ENCODE measurements at places on chromosomes 7 and 10. TPM values are rescaled to one million over a fixed set of nuclear protein-coding genes. Genes with fewer than 3 reads are reported as not detected.

GRCh38 chr10:33070101-33070500 is 112.1 kb upstream of the ITGB1 start:
- DNase-seq = no peak

DNA sequence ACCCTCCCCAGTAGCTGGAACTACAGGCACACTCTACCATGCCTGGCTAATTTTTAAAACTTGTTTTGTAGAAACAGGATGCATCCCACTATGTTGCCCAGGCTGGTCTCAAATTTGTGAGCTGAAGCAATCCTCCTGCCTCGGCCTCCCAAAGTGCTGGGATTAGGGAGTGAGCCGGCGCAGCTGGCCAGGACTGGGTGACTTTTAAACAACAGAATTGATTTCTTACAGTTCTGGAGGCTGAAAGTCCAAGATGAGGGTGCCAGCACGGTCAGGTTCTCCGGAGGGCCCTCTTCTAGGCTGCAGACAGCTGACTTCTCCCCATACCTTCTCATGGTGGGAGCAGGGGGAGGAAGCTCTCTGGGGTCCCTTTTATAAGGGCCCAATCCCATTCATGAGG is 75.2 kb upstream of the CHST15 start:
- no peak for DNase-seq

DNA sequence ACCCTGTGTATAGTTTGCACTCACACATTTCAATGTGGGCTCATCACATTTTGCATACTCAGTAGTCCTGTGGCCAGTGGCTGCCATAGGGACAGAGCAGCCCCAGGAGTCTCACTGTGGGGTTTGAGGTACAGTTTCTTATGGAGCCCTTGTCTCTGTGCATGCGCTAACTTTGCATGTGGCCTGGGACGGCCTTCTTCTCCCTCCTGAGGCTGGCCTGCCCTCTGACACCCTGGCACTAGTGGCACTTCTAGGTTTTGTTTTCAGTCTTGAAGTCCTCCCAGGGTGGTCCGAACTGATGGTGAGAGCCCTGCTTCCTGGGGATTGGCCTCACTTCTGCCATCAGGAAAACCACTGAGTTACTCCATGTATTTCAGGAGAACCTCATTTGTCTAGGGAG is 21.2 kb downstream of the NACAD start:
- no peak for DNase-seq

GPNMB gene
- 339 TPM for total RNA-seq

GRCh38 chr7:40805361-40805760 is 670.6 kb downstream of the SUGCT start:
- no peak for DNase-seq

PRR15 gene
- total RNA-seq = 0.35 TPM

All from left ventricle myocardium superior (tissue), 1 donor.